ENCODE measurements at places on chromosomes 3 and 15.

DNA sequence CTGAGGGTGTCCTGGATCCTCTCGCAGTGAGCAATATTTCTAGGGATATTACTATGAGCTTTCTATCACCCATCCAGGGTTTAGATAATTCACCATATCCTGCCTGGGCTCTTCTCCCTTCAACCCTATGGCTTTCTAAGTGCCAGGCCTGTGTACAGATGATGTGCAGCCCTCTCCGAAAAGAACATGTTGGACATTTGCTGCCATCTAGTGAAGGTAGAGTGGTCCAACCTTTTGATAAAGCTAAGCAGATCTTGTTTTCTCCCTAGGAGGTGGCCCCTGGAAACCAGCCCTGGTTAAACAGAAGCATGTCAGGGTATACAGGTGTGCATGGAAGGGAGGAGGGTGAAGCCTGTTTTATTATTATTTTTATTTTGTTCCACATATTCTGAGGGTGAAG lies 27.9 kb upstream of the SCN10A start:
- DNase-seq, result peak; percentile 44

DNA sequence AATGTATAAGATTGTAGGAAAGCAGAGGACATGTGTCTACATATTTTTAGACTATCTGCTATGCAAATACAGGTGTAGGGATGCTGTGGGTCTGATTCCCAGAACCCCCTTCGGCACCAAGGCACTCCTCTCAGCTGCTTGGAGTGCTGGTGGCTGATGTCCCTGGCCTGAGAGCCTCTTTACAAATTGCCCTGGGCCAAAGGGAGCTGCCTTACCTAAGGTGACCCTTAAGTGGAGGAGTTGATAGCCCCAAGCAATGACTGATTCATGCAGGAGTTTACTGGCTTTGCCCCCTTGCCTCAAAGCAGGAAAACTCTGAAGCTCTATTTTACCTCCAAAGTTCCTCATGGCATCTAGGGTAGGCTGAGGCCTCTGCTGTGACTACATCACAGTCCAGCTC lies 83.0 kb downstream of the ZNF385D start:
- no peak for DNase-seq

DNA sequence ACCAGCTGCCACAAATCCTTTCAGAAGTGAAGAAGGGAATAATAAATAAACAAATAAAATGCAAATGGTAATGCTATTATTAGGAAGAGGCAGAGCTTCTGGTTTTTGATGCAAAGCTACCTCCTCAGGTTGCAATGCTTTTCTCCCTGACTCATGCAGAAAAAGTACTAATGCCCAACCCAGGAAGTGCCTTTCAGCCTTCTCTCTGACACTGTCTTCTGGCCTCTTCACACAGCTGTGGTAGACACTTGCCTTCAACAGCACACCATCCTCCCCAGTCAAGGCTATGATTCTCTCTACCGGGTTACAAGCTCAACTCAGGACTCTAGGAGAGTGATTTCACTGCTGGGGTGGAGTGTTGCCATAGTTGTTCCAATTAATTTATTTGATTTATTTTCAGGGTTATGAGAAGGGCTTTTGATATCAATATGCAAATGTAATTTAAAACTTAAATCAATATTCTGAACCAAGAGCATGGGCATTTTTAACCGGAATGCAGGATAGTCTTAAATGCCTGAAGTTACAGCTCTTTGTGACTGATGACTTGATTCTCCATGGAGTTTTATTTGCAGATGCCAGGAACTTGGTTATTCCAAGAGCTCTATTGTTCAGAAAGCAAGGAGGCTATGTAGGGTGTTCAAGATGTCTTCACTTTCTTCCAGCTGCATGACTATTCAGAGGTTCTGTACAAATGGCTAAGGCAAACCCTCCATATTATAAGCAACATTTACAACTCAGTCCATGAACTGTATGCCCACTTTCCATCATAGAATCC lies 27.1 kb upstream of the GALNT15 start:
- peak; percentile 70 for DNase-seq

- peak; percentile 66 for DNase-seq
These were observed 43.9 kb downstream of the ABHD5 start for GRCh38 chr3:43734685-43735084.

GRCh38 chr3:61812517-61812916 lies 251.1 kb downstream of the PTPRG start:
- DNase-seq, result no peak

DNA sequence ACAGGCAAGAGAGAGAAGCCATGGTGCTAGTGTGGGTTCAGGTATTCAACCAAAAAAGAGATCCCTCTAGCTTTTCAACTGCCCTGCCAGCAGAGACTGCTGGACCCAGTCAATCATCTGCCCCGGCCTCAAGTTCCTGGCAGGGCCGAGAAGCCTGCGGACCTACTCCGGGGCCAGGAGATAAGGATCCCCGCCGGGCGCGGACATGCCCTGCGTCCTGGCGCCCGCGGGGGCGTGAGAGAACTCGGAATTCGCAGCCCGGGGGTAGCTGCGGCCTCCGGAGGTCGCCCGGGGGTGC lies 821 bp upstream of the MAGI1 start:
- peak; percentile 25 for DNase-seq

DNA sequence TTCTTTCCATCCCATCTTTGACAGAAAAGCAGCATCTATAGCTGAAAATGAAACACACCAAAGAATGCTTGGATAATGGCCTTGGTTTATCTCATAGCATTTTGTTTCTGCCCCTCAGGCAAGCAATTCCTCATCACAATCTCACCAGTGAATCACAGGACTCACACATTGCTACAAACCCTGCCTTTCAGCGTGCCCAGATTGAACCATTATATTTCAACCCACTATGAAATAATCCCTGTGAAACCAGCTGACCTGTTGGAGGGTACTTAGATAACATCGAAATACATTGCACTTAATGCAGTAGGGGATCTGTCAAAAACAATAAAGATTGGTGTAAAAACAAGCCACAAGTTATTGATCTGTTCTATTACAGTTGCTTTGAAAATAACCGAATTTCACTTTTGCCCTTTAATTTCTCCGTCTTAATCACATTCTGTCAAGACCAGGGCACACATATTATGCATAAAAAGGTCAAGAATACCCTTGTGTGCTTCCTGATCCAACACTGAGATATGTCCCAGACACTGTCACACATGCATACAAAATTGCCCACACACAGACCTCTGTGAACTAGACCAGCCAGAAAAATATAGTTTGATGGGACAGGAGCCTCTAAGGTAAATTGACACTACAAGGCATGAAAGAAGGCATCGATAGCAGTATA lies 839.8 kb downstream of the NTRK3 start:
- DNase-seq, result no peak

DNA sequence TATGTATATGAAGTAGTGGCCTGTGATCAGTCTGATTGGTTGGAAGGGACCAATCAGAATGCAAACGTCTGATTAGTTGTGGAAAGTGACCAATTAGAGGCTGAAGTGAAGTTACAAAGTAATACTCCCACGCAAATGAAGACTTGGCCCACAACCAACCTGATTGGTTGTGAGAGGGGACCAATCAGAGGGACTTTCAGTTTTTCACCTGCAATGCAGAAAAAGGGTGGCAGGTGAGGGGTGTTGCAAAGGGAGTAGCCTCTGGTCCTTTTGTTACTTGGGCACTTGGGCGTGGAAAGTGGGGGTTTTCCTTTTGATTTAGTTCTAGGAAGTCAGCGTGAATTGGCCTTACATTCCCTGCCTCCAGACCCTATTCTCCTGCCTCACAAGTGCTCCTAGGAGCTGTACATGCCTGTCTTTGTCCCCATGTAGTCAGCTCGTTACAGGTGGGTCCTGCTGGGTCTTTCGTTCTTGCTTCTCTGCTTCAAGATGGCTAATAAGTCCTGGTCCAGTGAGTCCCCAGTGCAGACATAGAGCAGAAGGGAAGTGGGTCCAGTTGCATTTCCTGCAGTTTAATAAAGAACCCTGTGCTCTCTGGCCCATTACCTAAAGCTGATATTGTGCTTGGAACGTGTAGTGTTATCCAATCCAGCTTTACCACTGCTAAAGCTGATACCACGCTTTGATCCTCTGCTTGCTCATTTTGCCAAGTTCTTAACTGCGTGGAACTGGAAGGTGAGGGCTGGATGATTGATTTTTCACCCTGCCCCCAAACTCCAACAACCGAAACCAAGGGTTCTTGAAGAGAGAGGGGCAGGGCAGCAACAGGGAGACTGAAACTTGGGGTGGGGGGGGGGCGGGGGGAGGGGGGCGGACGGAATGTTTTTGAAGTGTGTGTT lies 46.0 kb upstream of the CD47 start:
- no peak for DNase-seq
